ENCODE measurements at places on chromosomes 3 and 15. TPM values are rescaled to one million over a fixed set of nuclear protein-coding genes. Genes with fewer than 3 reads are reported as not detected.

ISL2 gene
- 4.7 TPM for polyA plus RNA-seq

SLC15A2 gene
- polyA plus RNA-seq, result 2.9 TPM

ITIH1 gene
- not detected for polyA plus RNA-seq

XCR1 gene
- not detected for polyA plus RNA-seq

PDIA5 gene
- 12.3 TPM for polyA plus RNA-seq

PPP1R14D gene
- 0.66 TPM for polyA plus RNA-seq

NANOGP8 gene
- not detected for polyA plus RNA-seq

GOLGA8G gene
- polyA plus RNA-seq, result not detected

GOLGA6D gene
- not detected for polyA plus RNA-seq

CNTN3 gene
- 0.29 TPM for polyA plus RNA-seq

PYGO1 gene
- 0.95 TPM for polyA plus RNA-seq

NRROS gene
- 1.4 TPM for polyA plus RNA-seq

CFAP20DC gene
- 3.1 TPM for polyA plus RNA-seq

ZCWPW2 gene
- polyA plus RNA-seq, result 0.20 TPM

WDR93 gene
- 0.32 TPM for polyA plus RNA-seq

LRRIQ4 gene
- not detected for polyA plus RNA-seq

SIDT1 gene
- polyA plus RNA-seq, result 1.8 TPM

CYP1A2 gene
- polyA plus RNA-seq, result not detected

TICRR gene
- 3.1 TPM for polyA plus RNA-seq

GHSR gene
- not detected for polyA plus RNA-seq

SPCS1 gene
- 130 TPM for polyA plus RNA-seq

GABRR3 gene
- polyA plus RNA-seq, result not detected

AADACL2 gene
- not detected for polyA plus RNA-seq

OXTR gene
- polyA plus RNA-seq, result 0.42 TPM

UROC1 gene
- 0.10 TPM for polyA plus RNA-seq

BCL2A1 gene
- polyA plus RNA-seq, result not detected

FANCD2OS gene
- not detected for polyA plus RNA-seq

SETD5 gene
- 32.7 TPM for polyA plus RNA-seq

IGDCC3 gene
- 0.63 TPM for polyA plus RNA-seq

STAB1 gene
- polyA plus RNA-seq, result 10.7 TPM

GOLGA8M gene
- polyA plus RNA-seq, result not detected

HEXA gene
- 56.1 TPM for polyA plus RNA-seq

EXD1 gene
- polyA plus RNA-seq, result 0.10 TPM

CPNE4 gene
- 5.4 TPM for polyA plus RNA-seq

AP3B2 gene
- polyA plus RNA-seq, result 78.1 TPM

ECE2 gene
- 9.5 TPM for polyA plus RNA-seq

KLHDC8B gene
- polyA plus RNA-seq, result 14.7 TPM

ACAD9 gene
- polyA plus RNA-seq, result 39.9 TPM

RASL12 gene
- 9.1 TPM for polyA plus RNA-seq

TRIM42 gene
- polyA plus RNA-seq, result not detected

KPNA4 gene
- polyA plus RNA-seq, result 14.7 TPM

PLSCR4 gene
- polyA plus RNA-seq, result 6.6 TPM

CSPG5 gene
- 32.3 TPM for polyA plus RNA-seq

BLM gene
- 3.8 TPM for polyA plus RNA-seq

CCDC54 gene
- not detected for polyA plus RNA-seq

MESP2 gene
- polyA plus RNA-seq, result 1.6 TPM

SPINK8 gene
- polyA plus RNA-seq, result 1.4 TPM

CSPG4 gene
- polyA plus RNA-seq, result 11.3 TPM

CCR2 gene
- not detected for polyA plus RNA-seq

Data from brain (organoid and tissue), 16 donors.